ENCODE measurements at places on chromosomes 3 and 15. TPM values are rescaled to one million over a fixed set of nuclear protein-coding genes. Genes with fewer than 3 reads are reported as not detected.

The SPSB4 gene
- 6.1 TPM for polyA plus RNA-seq

The EFCC1 gene
- not detected for polyA plus RNA-seq

The WDR93 gene
- polyA plus RNA-seq, result not detected

The GOLGA6D gene
- not detected for polyA plus RNA-seq

The ACTR8 gene
- 19.7 TPM for polyA plus RNA-seq

The AMT gene
- polyA plus RNA-seq, result 6.1 TPM

The LMAN1L gene
- not detected for polyA plus RNA-seq

The EPHB1 gene
- 19.1 TPM for polyA plus RNA-seq

The UCN2 gene
- 0.68 TPM for polyA plus RNA-seq

The IL17RC gene
- 0.54 TPM for polyA plus RNA-seq

The LYZL4 gene
- not detected for polyA plus RNA-seq

The ABTB1 gene
- 2.0 TPM for polyA plus RNA-seq

The SLC9A9 gene
- 0.54 TPM for polyA plus RNA-seq

The CYP1A2 gene
- polyA plus RNA-seq, result not detected

The MEX3B gene
- 38.8 TPM for polyA plus RNA-seq

The CCR2 gene
- not detected for polyA plus RNA-seq

The SLC12A8 gene
- 4.6 TPM for polyA plus RNA-seq

The DNAJC17 gene
- polyA plus RNA-seq, result 79.6 TPM

The CHRD gene
- polyA plus RNA-seq, result 2.9 TPM

The PROS1 gene
- 2.8 TPM for polyA plus RNA-seq

The CISH gene
- not detected for polyA plus RNA-seq

The CPNE9 gene
- 0.32 TPM for polyA plus RNA-seq

The FGF12 gene
- 2.1 TPM for polyA plus RNA-seq

The BUB1B gene
- 50.0 TPM for polyA plus RNA-seq

The IQCH gene
- polyA plus RNA-seq, result 8.4 TPM

The GOLGA8J gene
- not detected for polyA plus RNA-seq

The GOLGA8G gene
- not detected for polyA plus RNA-seq

The RPP25 gene
- polyA plus RNA-seq, result 4.5 TPM

The GOLGA8R gene
- polyA plus RNA-seq, result not detected

The FBXL2 gene
- polyA plus RNA-seq, result 82.0 TPM
